ENCODE measurements at places on chromosomes 3 and 15.

DNA sequence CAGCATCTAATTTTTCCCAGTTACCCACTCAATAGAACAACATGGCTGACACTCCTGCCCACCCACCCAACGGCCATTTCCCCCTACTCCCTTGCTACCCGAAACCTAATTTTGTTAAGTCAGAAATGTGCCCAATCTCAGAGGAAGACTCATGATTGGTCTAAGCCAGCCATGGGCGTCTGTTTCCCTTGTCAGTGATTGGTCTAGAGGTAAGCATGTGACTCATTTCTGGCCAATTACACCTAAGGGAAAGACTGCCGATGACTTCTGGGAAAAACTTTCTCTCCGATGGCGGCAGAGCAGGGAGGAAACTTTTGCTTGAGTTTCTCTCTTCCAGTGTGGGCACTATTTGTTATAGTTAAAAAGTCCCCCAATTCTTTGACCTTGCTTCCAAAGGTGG is 72.9 kb downstream of the RPLP1 start:
- H3K4me3 ChIP-seq = no peak overlapping the region
- DNase-seq = no peak
- no peak overlapping the region for H3K27ac ChIP-seq
- H3K4me1 ChIP-seq = no peaks in the 10 kb centered on the region

- no peaks in the 10 kb centered on the region for H3K36me3 ChIP-seq
- no peaks in the 10 kb centered on the region for H3K4me1 ChIP-seq
- H3K27ac ChIP-seq = no peak overlapping the region
- no peak overlapping the region for H3K4me3 ChIP-seq
- DNase-seq = no peak
These were observed 8.3 kb downstream of the B3GALNT1 start for GRCh38 chr3:161096771-161097367.

GRCh38 chr3:112767777-112768176 is 78.9 kb downstream of the CD200R1L start:
- DNase-seq = no peak
- no peaks in the 10 kb centered on the region for H3K36me3 ChIP-seq
- no peak overlapping the region for H3K4me3 ChIP-seq
- no peaks in the 10 kb centered on the region for H3K27me3 ChIP-seq
- H3K4me1 ChIP-seq = peaks cover 28% of the 10 kb centered on the region
- no peak overlapping the region for H3K27ac ChIP-seq

DNA sequence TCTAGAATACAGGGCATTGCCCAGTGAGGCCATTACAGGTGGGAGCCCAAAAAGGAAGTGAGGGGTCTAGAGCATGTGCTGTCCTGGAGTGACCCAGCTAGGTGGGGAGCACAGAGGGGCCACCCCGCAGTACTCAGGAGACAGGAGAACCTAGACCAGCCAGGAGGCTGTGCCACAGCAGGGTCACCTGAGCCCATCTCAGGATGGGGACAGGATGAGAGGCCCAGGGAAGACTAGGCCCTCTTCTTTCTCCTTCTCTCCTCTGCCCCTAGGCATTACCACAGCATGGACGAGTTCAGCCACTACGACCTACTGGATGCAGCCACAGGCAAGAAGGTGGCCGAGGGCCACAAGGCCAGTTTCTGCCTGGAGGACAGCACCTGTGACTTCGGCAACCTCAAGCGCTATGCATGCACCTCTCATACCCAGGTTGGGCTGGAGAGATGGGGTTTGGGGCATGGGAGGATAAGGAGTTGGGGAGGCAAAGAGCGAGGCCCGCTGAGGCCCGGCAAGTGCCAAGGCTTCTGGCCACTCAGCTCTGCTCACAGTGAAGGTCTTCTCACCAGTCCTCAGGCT is 20.6 kb downstream of the LOXL1 start:
- no peak overlapping the region for H3K27ac ChIP-seq
- H3K36me3 ChIP-seq = peaks cover 45% of the 10 kb centered on the region
- H3K27me3 ChIP-seq = peaks cover 5% of the 10 kb centered on the region

GRCh38 chr3:151940481-151940880 is 67.0 kb downstream of the SUCNR1 start:
- H3K4me1 ChIP-seq = no peaks in the 10 kb centered on the region
- no peak overlapping the region for H3K27ac ChIP-seq
- H3K36me3 ChIP-seq = no peaks in the 10 kb centered on the region
- H3K27me3 ChIP-seq = no peaks in the 10 kb centered on the region

- peaks cover 6% of the 10 kb centered on the region for H3K27me3 ChIP-seq
- no peak overlapping the region for H3K27ac ChIP-seq
- no peaks in the 10 kb centered on the region for H3K36me3 ChIP-seq
- H3K4me1 ChIP-seq = peaks cover 7% of the 10 kb centered on the region
These were observed 72.5 kb downstream of the GPR156 start for GRCh38 chr3:120212505-120212904.

GRCh38 chr3:113193719-113194118 is 17.6 kb upstream of the BOC start:
- no peaks in the 10 kb centered on the region for H3K36me3 ChIP-seq
- H3K4me1 ChIP-seq = peaks cover 8% of the 10 kb centered on the region
- no peak overlapping the region for H3K4me3 ChIP-seq
- no peak overlapping the region for H3K27ac ChIP-seq
- H3K27me3 ChIP-seq = peaks cover 12% of the 10 kb centered on the region

DNA sequence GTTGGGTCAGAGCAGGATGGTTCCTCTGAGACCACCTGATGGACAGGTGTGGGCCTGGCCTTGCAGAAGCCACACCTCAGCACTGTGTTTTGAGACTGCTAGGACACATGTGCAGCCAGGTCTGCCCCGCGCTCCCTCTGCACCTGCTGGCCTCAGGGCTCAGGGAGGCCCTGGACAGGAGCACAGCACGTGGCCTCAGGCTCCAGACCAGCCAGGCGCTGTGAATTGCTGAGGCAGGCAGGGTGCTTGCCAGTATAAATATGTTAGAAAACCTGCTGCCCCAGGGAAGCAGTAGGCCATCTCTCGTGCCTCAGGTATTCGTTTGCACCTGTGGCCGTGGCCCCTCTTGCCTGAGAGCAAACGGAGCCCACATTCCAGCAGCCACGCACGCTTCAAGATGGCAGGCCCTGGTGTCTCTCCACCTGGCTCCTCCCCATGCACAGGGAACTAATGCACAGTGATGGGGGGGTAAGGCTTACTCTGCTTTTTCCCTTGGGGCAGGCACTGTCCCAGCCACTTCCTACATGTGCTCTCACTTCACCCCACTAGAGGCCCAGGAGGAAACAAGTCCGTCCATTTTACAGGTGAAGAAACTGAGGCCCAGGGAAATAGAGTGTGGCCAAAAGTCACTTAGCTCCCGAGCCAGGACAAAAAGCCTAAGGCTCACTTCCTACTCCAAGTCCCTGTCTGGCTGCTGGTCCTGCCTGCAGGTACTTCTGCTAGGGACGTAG is 20.4 kb downstream of the SEC61A1 start:
- no peak overlapping the region for H3K27ac ChIP-seq
- H3K36me3 ChIP-seq = peaks cover 22% of the 10 kb centered on the region
- H3K4me1 ChIP-seq = peaks cover 43% of the 10 kb centered on the region
- no peak for DNase-seq
- H3K27me3 ChIP-seq = peaks cover 7% of the 10 kb centered on the region

GRCh38 chr3:136270179-136270578 is 20.0 kb downstream of the PCCB start:
- no peaks in the 10 kb centered on the region for H3K27me3 ChIP-seq
- no peak for DNase-seq
- peaks cover 31% of the 10 kb centered on the region for H3K4me1 ChIP-seq
- no peak overlapping the region for H3K4me3 ChIP-seq
- H3K36me3 ChIP-seq = peaks cover 38% of the 10 kb centered on the region
- H3K27ac ChIP-seq = no peak overlapping the region

- no peaks in the 10 kb centered on the region for H3K36me3 ChIP-seq
- H3K27me3 ChIP-seq = no peaks in the 10 kb centered on the region
- no peak overlapping the region for H3K4me3 ChIP-seq
- no peaks in the 10 kb centered on the region for H3K4me1 ChIP-seq
- H3K27ac ChIP-seq = no peak overlapping the region
These were observed 339.8 kb upstream of the THRB start for GRCh38 chr3:24834442-24834841.

- H3K4me3 ChIP-seq = no peak overlapping the region
- H3K4me1 ChIP-seq = peaks cover 8% of the 10 kb centered on the region
- peaks cover 20% of the 10 kb centered on the region for H3K27me3 ChIP-seq
These were observed 10.3 kb downstream of the MYL3 start for GRCh38 chr3:46852839-46853355.

GRCh38 chr3:66675366-66675765 is 174.5 kb upstream of the LRIG1 start:
- no peaks in the 10 kb centered on the region for H3K36me3 ChIP-seq
- no peak overlapping the region for H3K27ac ChIP-seq
- no peak overlapping the region for H3K4me3 ChIP-seq
- no peaks in the 10 kb centered on the region for H3K27me3 ChIP-seq
- peaks cover 6% of the 10 kb centered on the region for H3K4me1 ChIP-seq
- no peak for DNase-seq

- no peak overlapping the region for H3K4me3 ChIP-seq
- no peak overlapping the region for H3K27ac ChIP-seq
- peaks cover 14% of the 10 kb centered on the region for H3K27me3 ChIP-seq
These were observed 66.1 kb downstream of the KLF15 start for GRCh38 chr3:126291061-126291460.

GRCh38 chr3:54185740-54186139 is 63.4 kb downstream of the CACNA2D3 start:
- no peaks in the 10 kb centered on the region for H3K36me3 ChIP-seq
- H3K4me1 ChIP-seq = no peaks in the 10 kb centered on the region
- DNase-seq = no peak
- H3K4me3 ChIP-seq = no peak overlapping the region
- no peak overlapping the region for H3K27ac ChIP-seq
- no peaks in the 10 kb centered on the region for H3K27me3 ChIP-seq

- H3K36me3 ChIP-seq = no peaks in the 10 kb centered on the region
- peaks cover 14% of the 10 kb centered on the region for H3K27me3 ChIP-seq
- no peak for DNase-seq
- H3K4me3 ChIP-seq = no peak overlapping the region
These were observed 27.6 kb upstream of the SLC6A11 start for GRCh38 chr3:10788451-10788850.

DNA sequence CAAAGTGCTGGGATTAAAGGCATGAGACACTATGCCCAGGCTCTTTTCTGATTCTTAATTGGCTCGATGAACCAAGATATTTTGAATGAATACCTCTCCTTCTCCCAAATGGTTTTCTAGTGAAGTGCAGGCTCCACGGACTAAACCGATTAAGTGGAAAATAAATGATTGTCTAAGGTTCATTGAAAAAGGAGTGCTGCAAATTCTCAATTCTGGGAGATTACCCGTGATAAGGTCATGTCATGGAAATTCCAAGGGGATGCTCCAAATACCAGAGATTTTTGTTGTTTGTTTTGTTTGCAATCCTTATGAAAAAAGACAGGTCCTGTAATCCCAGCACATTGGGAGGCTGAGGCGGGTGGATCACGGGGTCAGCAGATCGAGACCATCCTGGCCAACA is 406.9 kb upstream of the TBL1XR1 start:
- peaks cover 15% of the 10 kb centered on the region for H3K4me1 ChIP-seq
- H3K27ac ChIP-seq = no peak overlapping the region
- H3K27me3 ChIP-seq = peaks cover 2% of the 10 kb centered on the region
- no peak overlapping the region for H3K4me3 ChIP-seq
- peaks cover 4% of the 10 kb centered on the region for H3K36me3 ChIP-seq

DNA sequence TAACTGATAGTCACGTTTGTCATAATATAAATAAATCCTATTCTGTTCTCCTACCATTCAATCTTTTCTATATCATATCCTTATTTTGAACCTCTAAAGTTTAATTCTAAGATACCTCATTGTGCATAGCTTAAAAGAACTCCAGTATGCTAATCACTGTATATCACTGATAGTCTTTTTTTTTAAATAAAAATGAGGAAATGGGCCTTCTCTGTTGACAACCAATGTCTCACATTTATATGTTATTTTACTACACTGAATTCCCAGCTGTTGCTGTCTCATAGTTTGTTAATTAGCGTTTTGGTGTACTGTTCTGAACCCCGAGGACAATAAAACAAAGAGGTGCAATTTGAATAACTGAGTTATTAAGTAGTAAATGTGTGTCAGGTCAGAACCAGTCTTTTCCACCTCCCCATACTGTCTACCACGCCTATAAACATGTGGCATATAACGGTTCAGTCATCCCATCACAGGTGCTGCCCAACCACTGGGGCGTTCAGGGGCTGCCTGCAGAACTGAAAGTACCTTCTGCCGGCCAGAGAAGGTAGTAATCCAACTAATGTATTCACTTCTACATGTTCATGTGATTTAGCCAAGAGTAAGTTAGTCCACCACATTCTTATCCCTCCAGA is 14.9 kb downstream of the CBLB start:
- no peak overlapping the region for H3K4me3 ChIP-seq
- no peaks in the 10 kb centered on the region for H3K4me1 ChIP-seq
- DNase-seq = no peak

GRCh38 chr15:37446921-37447320 is 346.6 kb upstream of the MEIS2 start:
- peaks cover under 1% of the 10 kb centered on the region for H3K36me3 ChIP-seq
- H3K4me3 ChIP-seq = no peak overlapping the region
- no peaks in the 10 kb centered on the region for H3K4me1 ChIP-seq
- H3K27ac ChIP-seq = no peak overlapping the region

DNA sequence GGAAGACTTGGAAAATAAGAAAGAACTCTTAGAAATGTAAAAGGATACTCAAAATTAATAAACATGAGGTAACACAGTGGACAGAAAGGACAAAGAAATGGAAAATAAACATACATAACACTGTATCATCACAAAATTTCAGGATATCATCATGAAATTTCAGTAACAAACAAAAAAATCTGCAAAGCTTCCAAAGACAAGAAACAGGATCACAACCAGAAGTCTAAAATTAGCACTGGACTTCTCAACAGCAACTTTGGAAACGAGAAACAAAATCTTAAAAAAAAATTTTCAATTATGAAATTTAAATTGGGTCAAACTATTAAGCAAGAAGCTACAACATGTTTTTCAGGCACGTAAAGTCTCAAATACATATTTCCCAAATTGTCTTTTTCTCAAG is 238.8 kb downstream of the STAG1 start:
- peaks cover 18% of the 10 kb centered on the region for H3K36me3 ChIP-seq
- H3K27ac ChIP-seq = no peak overlapping the region
- no peaks in the 10 kb centered on the region for H3K27me3 ChIP-seq
- DNase-seq = no peak
- H3K4me3 ChIP-seq = no peak overlapping the region
- peaks cover 25% of the 10 kb centered on the region for H3K4me1 ChIP-seq

DNA sequence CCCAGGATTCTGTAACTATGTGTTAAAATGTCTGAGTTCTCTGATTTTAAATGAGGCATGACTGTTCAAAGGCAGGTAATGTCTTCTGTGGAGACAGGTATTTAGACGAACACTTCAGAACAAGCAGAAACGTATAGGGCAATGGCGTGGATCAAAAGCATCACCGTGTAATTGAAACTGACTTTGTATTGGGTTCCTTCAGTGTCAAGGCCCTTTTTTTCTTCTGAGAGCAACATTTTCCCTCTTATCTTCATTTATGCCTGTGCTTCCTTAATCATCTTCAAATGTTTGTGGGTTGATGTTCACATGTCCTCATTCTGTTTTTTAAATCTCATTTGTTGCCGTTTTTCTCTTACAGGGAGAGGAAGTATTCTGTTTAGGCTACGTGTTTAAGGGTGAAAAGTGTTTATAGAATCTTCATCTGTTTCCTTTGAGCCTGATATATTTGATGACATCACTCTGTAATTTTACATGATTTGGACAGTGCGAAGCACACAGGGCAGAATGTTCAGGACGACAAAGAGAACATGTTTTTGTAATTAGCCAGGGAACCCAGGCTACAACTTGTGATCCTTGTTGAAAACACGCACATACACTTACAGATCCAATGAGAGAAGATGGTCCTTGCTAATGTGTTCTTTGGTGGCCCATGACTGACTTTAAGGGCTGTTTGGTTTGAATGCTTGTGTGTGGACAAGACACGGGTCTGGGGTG is 196.0 kb downstream of the LRTM1 start:
- no peaks in the 10 kb centered on the region for H3K4me1 ChIP-seq
- H3K27me3 ChIP-seq = no peaks in the 10 kb centered on the region
- H3K4me3 ChIP-seq = no peak overlapping the region
- no peak overlapping the region for H3K27ac ChIP-seq
- H3K36me3 ChIP-seq = peaks cover 5% of the 10 kb centered on the region

GRCh38 chr3:187939891-187940290 is 194.6 kb upstream of the BCL6 start:
- no peak for DNase-seq
- H3K36me3 ChIP-seq = no peaks in the 10 kb centered on the region
- no peaks in the 10 kb centered on the region for H3K4me1 ChIP-seq
